ENCODE measurements at places on chromosomes 3 and 15.

DNA sequence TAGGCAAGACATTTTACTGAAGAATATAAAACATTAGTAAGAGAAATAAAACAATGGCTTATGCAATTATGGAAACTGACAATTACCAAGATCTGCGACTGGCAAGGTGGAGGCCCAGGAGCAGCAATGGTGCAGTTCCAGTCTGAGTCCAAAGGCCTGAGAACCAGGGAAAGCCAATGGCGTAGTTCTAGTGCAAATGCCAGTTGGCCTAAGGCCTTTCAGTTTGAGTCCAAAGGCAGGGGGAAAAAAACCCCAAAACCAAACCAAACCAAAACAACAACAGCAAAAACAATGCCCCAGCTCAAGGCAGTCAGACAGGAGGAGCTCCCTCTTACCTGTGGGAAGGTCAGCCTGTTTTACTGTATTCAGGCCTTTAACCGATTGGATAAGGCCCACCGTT lies 72.6 kb downstream of the ST6GAL1 start:
- DNase-seq, result no peak

GRCh38 chr3:189148081-189148507 lies 23.7 kb upstream of the TPRG1 start:
- DNase-seq, result peak; percentile 46

GRCh38 chr15:64067564-64068030 lies 21.3 kb upstream of the DAPK2 start:
- DNase-seq, result peak; percentile 48

GRCh38 chr3:112904786-112905185 lies 58.1 kb upstream of the CD200R1L start:
- DNase-seq, result no peak

- no peak for DNase-seq
Observed at GRCh38 chr3:14318646-14319045, 83.8 kb upstream of the SLC6A6 start.

DNA sequence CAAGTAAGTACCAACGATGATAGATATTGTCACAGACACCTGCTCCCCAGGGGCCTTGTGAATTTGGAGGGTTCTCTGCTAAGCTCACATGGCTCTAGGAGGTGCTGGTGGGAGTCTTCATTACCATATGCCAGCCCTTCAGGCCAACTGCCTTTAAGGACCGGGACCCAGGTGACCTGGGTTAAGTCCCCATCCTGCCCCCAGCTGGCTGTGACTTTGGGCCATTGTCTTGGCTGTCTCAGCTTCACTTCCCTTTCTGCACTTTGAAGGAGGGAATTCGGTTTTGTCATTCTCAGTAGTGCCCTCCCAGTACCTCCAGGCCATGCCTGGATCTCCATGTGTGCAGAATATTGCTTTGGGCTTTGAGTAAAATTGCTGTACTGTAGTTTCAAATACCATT lies 72.8 kb upstream of the ACAD9 start:
- DNase-seq, result no peak

GRCh38 chr15:33298631-33299030 lies 12.1 kb upstream of the RYR3 start:
- no peak for DNase-seq

DNA sequence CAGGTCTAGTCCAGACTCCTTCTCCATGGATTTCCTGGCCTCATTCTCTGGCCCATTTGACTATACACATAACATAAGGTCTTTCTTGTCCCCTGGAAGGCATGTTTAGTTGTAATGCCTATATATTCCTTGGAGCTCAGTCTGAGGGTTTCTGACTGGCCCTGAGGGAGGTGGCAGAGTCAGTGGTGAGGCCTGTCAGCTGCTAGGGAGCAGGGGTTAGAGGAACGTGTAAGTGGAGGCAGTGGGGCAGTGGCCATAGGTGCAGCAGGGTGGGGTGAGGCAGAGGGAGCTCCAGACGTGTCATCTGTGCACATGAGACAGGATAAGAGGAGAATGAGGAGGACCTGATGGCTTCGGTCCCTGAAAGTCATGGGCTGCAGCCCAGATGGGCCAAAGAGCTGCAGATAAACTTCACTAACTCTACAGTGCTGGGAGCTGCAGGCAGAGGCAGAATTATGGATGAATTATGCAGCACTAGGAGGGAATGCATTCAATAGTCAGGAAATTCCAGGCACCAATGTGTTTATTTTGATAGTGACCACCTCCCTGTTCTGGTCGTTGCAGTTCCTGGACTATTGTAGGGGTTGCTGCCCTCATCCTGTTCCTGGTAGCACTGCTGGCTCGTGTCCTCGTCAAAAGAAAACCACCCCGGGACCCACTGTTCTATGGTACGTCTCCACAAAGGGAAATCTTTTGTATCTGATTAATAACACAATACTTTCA lies 4.9 kb downstream of the TM6SF1 start:
- no peak for DNase-seq

DNA sequence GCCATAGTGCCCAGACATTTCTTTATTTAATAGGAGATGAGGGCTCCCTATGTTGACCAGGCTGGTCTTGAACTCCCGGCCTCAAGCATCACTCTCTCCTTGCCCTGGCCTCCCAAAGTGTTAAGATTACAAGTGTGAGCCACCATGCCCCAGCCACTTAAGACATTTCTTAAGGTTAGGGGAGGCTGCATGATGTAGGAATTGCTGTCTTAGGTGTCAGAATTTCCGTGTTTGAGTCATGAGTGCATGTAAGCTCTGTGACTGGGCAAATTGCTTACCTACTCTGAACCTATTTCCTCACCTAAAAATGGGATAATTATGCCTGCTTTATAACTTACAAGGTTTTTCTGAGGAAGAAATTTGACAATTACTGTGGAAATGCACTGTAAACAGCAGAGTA lies 34.2 kb upstream of the SIAH2 start:
- DNase-seq, result no peak

- DNase-seq, result no peak
Observed at GRCh38 chr15:27183201-27183600, 212.2 kb downstream of the GABRG3 start.

- no peak for DNase-seq
Observed at GRCh38 chr15:39558421-39558820, 22.5 kb upstream of the THBS1 start.

DNA sequence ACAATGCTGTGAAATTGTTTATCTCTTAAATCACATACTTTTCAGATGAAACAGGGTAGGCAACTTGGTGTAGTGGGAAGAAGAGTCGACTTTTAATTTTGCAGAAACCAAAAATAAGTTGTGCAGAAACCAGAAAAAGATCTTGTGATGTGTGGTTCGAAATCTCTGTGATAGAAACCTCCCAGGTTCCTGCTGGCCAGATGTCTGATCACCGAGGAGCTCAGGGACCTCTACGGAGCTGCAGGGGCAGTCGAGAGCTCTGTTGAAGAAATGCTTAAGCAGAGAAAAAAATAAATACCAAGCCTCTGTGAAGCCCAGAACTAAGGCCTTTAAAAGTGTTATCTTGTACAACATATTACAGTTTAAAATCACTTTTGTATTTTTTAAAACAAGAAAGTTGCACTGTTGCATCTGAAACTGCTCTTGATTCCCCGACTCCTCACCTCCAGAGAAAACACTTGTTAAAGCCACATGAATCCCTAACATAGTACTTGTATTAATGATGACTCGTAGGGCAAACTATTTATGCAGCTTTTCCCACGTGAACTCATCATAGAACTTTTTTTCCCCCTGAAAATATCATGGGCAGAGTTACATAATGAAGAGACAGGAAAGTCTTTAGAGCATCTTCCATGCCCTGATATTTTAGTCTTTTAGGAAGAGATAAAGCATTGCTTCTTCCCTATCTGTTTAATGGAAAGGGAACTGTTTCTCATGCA lies 51.3 kb downstream of the CCK start:
- no peak for DNase-seq

- DNase-seq, result no peak
Observed at GRCh38 chr3:13287833-13288232, 132.3 kb downstream of the NUP210 start.

DNA sequence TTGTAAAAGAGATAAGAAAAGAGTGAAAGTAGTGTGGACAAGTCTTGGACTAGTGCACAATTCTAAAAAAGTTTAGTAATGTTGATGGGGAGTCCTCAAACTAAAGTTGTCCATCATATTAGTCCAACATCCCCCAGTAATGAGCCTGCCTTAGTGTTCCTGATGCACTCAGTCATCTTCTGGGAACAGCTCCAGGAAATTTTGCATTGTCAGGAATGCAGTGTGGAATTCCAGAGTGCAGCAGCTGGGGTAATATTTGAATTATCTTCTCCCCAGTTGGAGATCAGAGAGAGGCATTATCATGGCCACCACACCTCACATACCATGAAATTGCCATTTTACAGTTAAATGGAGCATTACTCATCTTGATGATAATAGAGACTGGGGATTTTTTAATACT lies 528.8 kb upstream of the NAALADL2 start:
- no peak for DNase-seq

DNA sequence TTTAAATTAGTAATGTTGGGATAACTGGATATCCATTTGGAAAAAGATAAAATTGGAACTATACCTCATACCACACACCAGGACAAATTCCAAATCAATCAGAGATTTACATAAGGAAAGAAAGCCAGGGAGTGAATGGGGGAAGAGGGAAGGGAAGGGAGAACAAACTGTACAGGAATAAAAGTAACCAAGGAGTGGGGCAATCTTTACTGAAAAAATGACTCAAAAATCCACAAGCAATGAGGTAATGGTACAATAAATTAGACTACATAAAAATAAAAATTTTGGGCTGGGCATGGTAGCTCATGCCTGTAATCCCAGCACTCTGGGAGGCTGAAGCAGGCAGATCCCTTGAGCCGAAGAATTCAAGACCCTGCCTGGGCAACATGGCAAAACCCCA lies 82.6 kb downstream of the MLH1 start:
- no peak for DNase-seq

DNA sequence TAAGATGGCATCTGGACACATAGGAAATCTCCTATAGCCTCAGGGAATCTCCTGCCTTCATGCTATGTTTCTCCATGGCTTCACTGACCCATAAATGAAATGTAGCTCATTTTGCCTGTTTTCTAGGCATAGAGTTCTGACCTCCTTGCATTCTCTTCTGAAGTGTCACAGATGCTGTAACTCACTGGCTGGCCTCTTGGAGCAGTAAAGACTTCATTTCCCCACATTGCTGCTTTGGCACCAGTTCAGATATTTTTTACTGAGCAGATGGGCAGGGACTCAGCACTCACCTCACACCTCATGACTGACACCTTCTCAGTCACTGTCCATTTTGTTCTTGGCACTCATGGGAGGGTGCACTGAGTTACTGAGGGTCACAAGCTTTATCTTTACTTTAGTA lies 286.7 kb upstream of the TGFBR2 start:
- no peak for DNase-seq

GRCh38 chr3:188271226-188271914 lies 117.4 kb downstream of the LPP start:
- DNase-seq, result no peak

GRCh38 chr15:77698481-77698880 lies 65.8 kb upstream of the LINGO1 start:
- no peak for DNase-seq

GRCh38 chr15:100186960-100187359 lies 154.8 kb downstream of the ADAMTS17 start:
- no peak for DNase-seq

- no peak for DNase-seq
Observed at GRCh38 chr15:70504299-70504951, 258.9 kb downstream of the UACA start.

- DNase-seq, result no peak
Observed at GRCh38 chr3:127817406-127817841, 4.9 kb downstream of the MGLL start.

GRCh38 chr3:36060950-36061349 lies 319.4 kb upstream of the STAC start:
- DNase-seq, result no peak

- no peak for DNase-seq
Observed at GRCh38 chr15:35279811-35280210, 194.7 kb upstream of the NANOGP8 start.

GRCh38 chr3:141050576-141051442 lies at the start of gene SPSB4:
Gene SPSB4, plus strand, starts transcription at chr3:141051347. Its CDS starts 14,758 bp downstream, at chr3:141066105.
- DNase-seq, result no peak

- no peak for DNase-seq
Observed at GRCh38 chr3:141255137-141255845, 23.7 kb downstream of the PXYLP1 start.

DNA sequence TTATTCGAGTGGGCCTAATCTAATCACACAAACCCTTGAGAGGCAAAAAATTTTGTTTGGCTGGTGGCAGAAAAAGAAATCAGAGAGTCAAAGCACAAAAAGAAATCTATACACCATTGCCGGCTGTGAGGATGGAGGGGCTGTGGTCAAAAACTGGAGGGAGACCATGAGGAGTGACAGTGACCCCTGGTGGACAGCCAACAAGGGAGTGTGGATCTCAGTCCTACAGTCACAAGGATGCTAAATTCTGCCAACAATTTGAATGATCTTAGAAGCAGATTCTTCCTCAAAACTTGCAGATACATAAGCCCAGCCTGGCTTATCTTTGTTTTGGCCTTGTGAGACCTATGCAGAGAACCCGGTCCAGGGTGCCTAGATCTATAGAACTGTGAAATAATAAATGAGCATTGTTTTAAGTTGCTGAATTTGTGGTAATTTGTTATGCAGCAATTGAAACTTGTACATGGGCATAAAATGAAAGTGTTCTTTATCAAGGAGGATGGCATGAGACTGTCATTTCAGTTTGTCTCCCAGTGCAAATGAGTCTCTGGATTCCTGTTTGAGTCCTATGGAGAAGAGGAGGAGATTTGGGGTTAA lies 103.0 kb upstream of the ARHGEF26 start:
- peak; percentile 17 for DNase-seq

DNA sequence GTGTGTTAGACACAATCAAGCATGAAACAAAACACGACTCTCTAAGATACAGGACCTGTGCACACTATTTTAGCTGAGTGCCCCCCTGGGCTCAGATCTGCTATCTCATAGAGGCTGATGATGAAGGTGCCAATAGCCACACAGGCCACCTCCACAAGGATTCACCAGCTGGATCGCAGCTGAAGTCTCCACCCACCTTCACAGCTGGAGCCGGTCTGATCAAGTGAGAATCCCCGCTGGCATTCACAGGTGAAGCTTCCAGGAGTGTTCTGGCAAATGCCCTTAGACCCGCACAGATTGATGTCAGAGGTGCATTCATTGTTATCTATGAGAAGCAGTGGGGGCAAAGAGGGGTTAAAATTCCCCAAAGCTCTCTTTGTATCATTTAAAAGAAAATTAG lies 90.1 kb downstream of the DUT start:
- DNase-seq, result no peak

- DNase-seq, result no peak
Observed at GRCh38 chr3:67901681-67902080, 247.3 kb upstream of the SUCLG2 start.

Measured in stimulated activated CD8-positive, alpha-beta memory T cell treated with anti-CD3 and anti-CD28 coated beads, Interleukin-2, amount 100 ng/mL, for 48 hours (primary cell).